ENCODE measurements at places on chromosomes 2 and 18. TPM values are rescaled to one million over a fixed set of nuclear protein-coding genes. Genes with fewer than 3 reads are reported as not detected.

- DNase-seq: no peak
Measured at GRCh38 chr2:178363252-178363651, 87.7 kb downstream of the PRKRA start.

FAM210A gene
- total RNA-seq: 25.0 TPM

DNA sequence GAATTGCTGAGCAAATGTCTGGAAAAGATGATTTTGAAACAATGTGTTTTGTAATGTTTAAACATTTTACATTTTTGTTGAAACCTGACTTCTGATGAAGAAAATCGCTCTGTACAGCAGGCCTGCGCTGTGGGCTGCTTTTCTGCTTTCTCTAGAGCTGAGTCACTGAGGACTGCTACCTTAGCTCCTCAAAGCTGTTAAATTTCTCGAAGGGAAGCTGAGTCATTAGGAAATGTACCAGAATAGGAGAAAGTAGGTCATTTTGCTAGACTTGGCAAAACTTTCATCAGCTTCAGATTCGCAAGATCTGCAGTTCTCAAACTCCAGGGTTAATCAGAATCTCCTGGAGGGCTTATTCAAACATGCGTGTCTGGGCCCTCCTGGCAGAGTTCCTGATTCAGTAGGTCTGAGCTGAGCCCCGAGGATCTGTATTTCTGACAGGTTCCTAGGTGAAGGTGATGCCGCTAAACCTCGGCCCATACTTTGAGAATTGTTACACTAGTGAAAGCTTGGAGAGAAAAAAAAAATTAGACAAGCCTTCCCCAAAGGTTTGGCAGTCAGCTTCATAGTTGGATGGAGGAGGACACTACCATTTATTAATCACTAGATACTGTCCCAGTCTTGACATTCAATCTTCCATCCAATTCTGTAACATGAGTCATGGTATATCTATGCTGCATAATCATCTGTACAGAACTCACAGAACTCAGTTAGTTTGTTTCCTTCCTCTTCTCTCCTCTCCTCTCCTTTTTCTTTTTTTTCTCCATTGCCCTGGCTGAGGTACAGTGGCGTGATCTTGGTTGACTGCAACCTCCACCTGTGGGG is 297.6 kb downstream of the PARD3B start:
- DNase-seq: peak; percentile 64

- DNase-seq: no peak
Measured at GRCh38 chr18:75293591-75293990, 83.0 kb downstream of the TSHZ1 start.

Data from hepatocyte (in vitro differentiated cells).